HFFc6 (cell line): ENCODE measurements at places on chromosomes 16 and 17.

- DNase-seq = peak; percentile 48
Observed at GRCh38 chr16:83954577-83955016, 1.6 kb downstream of the OSGIN1 start.

DNA sequence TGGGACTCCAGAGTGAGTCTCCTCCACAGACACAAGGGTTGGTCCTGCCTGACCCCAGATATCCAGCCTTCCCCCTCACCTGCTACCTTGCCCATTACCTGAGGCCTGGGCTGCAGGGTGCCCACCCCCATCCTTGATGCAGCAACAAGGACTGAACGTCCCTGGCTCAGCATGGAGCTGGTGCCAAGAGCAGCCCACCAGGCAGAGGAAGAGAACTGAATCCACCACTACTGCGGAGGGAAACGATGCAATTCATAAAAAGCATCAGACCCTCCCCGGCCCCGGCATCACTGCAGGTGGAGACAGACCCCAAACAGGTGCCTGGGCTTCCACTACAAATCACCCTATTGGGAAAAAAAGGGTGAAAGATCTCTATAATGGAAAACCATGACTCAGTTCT is 131.0 kb upstream of the TNRC6C start:
- DNase-seq = no peak

GRCh38 chr16:57484515-57485005 is 1.7 kb downstream of the DOK4 start:
- no peak for DNase-seq

GRCh38 chr17:57602896-57603295 is 142.2 kb downstream of the CCDC182 start:
- no peak for DNase-seq

GRCh38 chr17:34606763-34607162 is 27.4 kb downstream of the TMEM132E start:
- no peak for DNase-seq
